Hematopoietic multipotent progenitor cell treated with erythropoietin and hydrocortisone succinate and interleukin-3 and kit ligand, for 8 days (in vitro differentiated cells): ENCODE measurements at places on chromosomes 11 and 22.
A peak's percentile ranks its signal among the peaks of the same experiment; 100 is the strongest.

GRCh38 chr11:367956-368413 lies 1.3 kb upstream of the B4GALNT4 start:
- no peak for DNase-seq

GRCh38 chr11:120131941-120132644 lies 5.8 kb downstream of the TRIM29 start:
- no peak for DNase-seq

GRCh38 chr11:46444305-46444704 lies 52.7 kb upstream of the CHRM4 start:
- DNase-seq, result no peak

- peak; percentile 60 for DNase-seq
These were observed 33.2 kb upstream of the CAVIN3 start for GRCh38 chr11:6353367-6353987.

GRCh38 chr11:65217441-65218423 lies 36.0 kb downstream of the CAPN1 start:
- DNase-seq, result no peak

DNA sequence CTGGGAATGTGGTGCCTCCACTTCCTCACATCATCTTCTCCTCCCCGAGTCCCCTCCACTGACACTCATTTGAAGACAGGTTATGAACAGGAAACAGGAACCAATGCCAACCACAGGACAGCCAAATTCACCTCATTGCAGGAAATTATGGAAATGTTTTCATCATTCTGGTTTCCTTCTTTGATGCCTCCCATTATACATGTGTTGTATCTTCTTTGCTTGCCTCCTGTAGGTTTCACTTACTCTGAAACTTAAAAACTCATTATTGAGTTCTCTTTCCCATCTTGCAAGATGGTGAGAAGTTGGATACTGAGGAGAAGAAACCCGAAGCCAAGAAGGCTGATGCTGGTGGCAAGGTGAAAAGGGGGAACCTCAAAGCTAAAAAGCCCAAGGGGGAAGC lies 108.5 kb downstream of the PHF21B start:
- no peak for DNase-seq

GRCh38 chr11:84292006-84292405 lies 1005.8 kb upstream of the CCDC90B start:
- DNase-seq, result no peak

DNA sequence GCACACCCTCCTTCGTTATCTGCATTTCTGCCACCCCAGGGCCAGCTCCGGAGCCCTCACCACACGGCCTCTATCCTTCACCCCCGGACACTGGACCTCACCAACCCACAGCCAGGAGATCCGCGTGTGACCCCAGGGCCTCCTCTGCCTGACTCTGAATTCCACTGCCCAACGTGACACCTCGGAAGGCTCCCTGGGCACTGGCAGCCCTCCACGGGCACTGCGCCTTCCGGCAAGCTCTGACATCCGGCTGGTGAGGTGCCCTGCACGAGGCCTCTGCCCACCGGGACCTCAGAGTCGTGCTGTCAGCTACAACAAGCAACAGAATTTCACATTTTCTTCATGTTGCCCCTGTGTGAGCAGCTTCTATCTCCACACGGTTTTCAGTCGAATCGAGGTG lies 148.3 kb downstream of the CRYBB2 start:
- DNase-seq, result no peak

DNA sequence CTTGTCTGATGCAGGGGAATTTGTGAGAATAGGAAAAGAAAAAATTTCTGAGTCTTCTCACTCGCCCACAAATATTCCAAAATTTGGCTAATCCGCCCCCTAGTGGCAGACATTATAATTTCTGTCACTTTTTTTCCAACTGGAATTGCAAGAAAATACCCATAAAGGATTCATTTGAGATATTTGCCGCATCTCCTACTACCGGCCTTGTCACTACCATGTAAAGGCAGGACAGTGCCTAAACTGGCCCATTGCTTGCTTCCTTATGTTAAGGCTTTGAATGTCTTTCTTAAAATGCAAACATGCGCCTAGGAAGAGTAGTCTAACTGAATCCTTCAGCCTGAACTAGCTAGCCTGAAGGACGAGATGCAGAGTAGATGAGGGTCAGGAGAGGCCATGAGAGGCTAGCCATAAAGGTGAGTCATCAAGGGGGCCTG lies 9.3 kb upstream of the CEP295 start:
- peak; percentile 43 for DNase-seq

DNA sequence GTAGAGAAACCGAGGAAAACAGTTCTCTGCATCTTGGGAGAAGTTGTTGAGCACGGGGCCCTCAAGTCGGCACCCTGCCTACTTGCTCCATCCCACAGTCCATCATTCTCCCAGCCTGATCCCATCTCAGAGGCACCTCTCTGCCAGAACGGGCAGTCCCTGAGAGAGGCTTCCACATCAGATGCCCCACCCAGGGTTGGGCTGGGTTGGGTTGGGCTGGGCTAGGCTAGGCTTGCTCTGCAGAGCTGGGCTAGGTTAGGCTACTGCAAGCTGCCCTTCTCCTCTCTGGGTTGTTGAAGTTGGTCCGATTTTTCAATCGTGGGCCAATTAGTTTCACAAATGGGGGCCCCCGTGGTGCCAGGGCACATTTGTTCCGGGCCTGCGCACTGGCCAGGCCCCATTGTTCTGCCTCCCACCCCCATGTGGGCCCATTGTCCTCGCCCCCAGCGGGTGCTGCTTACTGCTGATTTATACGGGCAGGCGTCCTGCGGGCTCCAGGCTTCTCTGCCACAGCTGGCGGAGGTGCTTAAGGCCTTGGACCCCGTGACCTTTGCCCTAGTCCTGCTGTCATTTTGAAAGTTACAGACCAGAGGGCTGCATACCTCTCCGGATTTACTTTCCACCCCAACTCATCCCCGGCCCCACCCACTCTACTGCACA lies 63.7 kb upstream of the NNMT start:
- peak; percentile 51 for DNase-seq

- no peak for DNase-seq
These were observed 124.4 kb upstream of the SLC5A12 start for GRCh38 chr11:26846227-26846626.

- no peak for DNase-seq
These were observed 9.7 kb upstream of the PIK3IP1 start for GRCh38 chr22:31302006-31302405.

- no peak for DNase-seq
These were observed 3.7 kb downstream of the MIAT start for GRCh38 chr22:26660961-26661578.

GRCh38 chr11:91851908-91852307 lies 372.7 kb upstream of the FAT3 start:
- DNase-seq, result no peak

DNA sequence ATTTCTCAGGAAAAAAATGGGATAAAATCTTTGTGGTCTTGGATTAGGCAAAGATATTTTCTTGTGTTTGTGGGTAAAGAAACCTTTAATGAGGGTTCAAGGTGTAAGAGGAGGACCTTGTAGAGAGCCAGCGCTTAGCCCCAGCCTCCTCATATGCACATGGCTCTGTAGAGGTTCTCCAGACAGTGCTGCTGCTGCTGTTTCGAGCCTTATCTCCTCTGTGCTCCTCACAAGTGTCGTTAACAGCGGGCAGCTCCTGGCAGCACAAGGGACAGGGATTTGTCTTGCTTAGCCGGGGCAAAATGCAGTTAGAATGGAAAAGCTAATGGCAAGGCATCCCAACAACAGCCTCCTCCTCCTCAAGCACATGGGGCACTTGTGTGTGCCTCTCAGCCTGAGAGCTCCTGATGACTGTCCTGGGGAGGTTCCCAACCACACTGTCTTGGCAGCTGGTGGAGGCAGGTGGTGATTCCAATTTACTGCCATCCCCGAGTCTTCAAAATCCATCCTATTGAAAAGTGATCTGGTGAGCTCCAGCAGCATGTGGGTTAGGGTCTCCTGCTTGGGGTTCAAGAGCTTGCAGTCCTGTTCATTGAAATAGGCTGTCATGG lies 7.6 kb upstream of the MSANTD2 start:
- DNase-seq, result no peak

GRCh38 chr11:100955318-100955717 lies 174.3 kb downstream of the PGR start:
- DNase-seq, result no peak

DNA sequence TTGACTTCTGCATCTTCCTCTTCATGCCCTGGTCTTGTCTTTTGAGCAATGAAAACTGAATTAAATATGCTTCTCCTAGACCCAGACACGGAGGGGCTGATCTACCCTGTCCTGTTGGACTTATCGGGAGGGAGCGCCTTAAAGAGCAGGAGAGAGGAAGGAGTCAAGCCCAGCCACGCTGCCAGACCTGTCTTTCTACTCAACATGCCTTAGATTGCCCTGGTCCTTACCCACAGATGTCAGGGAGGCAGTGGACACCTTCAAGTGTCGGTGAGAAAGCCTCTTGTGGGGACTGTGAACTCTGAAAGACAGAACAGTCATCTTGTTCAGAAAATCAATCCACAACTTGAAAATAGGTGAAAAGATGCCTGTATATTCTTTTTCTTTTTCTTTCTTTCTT lies 61.8 kb downstream of the IRAG1 start:
- no peak for DNase-seq

DNA sequence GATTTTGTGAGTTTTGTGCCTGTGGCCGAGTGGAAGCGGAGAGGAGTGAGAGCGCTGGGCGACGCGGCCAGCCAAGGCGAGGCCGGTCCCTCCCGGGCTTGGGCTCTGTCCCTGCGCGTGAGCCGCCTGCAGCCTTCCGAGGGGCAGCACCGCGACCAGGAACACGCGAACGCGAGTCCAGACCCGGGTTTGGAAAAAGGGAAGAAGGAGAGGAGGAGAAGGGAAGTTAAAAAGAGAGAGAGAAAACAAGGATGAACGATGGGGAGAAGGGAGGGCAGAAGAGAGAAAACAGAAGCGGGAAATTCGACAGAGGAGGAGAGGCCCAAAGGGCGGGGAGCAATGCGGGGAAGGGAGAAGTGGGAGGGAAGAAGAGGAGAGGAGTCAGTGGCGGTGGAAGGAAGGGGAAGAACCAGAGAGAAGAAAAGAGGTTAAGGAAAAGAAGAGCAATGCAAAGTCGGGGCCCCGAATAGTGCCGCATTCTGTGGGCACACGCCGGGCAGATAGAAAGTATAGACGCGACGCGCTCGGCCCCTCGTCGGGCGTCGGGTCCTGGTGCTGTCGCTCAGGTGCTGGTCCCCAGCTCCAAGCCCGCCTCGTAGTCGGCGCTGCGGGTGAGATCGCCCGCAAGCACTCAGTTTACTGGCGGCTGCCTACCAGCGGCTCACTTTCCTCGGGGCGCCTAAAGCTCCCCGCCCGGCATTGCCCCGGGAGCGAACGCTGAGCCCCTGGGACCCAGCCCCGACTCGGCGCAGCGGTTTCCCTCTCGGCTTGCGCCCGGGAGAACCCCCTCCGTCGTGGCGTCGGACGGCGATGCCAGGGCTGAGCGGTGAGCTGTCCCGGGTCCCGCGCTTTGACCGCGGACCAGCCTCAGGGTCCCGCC lies 2.8 kb upstream of the BARX2 start:
- DNase-seq, result no peak

DNA sequence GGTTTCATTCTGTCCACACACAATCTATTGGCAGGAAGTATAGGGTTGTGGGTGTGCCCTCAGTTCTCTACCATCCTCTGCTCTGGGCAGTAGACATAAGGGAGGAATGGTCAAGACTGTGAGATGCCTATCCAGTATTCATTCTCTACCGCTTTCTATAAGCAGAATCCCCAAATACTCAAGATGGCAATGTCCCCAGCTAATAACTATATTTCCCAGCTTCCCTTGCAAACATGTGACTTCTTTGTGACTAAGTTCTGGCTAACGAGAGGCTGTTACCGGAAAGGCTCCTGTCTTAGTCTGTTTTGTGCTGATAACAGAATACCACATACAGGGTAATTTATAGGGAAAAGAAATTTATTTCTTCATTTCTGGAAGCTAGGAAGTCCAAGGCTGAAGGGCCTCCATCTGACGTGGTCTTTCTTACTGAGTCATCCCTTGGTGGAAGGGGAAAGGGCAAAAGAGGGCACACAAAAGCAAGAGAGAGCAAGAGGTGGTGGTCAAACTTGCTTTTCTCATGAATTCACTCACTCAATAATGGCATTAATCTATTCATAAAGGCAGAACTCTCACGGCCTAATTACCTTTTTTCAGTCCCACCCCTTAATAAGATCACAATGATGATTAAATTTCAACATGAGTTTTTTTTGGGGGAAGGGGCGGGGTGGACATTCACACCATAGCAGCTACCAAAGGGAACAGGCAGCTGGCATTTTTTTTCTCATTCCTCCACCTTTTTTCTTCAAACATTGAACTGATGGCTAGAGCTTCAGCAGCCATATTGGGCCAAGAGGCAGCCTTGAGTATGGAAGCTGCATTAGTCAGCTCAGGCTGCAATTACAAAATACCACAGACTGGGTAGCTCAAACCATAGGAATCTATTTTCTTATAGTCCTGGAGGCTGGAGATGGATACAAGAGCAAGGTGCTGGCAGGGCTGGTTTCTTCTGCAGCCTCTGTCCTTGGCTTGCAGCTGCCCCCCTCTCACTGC lies 109.7 kb upstream of the OR9Q1 start:
- peak; percentile 59 for DNase-seq

DNA sequence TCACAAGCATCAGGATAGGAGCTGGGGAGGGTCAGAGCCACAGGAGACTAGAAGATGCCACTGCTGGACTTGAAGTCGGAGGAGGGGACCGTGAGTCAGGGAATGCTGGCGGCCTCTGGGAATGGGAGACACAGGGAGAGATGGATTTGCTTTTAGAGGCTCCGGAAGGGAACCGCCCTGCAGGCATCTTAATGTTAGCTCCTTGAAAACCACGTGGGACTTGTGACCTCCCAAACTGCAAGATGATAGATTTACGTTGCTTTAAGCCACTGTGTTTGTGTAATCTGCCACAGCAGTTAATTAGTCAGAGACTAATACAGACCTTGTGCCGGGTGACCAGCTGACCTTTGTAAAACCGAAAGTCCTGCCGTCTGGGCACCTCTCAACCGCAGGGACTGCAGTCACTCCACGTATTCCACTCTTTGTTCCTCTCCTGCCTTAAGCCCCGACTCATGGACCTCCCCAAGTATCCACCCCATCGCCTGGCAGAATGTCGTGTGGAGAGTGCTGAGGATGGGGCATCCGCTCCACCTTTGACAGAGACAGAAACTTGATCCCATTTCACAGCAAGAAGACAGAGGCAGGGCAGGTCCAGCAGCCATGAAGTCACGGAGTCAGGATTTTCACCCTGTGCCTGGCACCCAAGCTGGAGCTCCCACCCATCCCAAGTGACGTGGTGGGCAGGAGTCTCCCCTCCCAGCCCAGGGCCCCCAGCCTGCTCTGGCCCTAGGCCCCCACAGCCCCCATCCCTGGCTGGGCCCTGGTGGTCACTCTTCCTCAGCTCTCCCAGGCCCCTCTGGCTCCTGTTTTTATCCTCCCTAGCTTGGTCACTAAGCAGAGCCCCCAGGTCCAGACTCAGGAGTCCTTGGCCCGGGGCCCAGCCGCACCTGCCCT lies 19.4 kb upstream of the CTSD start:
- no peak for DNase-seq
